ENCODE measurements at places on chromosomes 2 and 18.

DNA sequence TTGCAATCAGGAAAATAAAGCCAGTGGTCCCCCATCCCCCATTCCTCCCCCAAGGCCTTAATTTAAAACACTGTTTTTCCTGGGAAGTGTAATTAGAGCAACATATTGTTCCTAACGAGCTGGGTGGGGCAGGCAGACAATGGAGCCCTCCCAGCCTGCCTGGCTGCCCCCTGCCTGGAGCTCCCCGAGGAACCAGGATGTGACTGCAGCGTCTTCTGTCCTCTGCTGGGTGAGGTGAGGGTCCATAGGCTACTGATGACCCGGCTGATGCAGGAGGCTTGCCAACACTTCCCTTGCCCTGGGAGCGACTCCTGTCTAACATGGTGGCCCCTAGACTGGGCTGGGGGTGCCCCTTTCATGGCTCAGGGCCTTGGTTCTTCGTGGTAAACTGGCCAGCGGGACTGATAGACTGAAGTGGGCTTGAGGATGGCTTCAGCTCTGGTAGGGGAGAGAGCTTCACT, 152.4 kb downstream of the DYSF start:
- DNase-seq = no peak

GRCh38 chr2:230737300-230737699, 24.7 kb downstream of the CAB39 start:
- no peak for DNase-seq

GRCh38 chr18:25099895-25100294, 252.1 kb downstream of the ZNF521 start:
- DNase-seq = no peak

- no peak for DNase-seq
Measured at GRCh38 chr2:218028189-218028495, 25.3 kb upstream of the TNS1 start.

DNA sequence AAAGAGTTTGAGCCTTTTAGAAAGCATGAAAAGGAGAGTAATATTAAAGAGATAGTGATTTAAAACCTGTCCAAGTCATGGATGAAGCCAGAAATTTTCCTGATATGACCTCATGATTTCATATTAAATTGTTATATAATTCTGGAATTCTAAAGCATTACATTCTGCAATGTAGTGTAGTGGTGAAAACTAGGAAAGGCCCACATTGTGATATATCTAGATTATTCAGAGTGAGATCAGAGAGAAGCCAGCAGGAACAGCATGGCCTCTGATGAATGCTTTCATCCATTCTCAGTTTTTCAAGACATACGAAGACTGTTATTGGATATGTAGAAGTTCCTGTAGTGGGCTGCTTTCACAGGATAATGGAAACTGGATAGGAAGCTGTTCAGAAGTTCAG, 98.8 kb downstream of the LCLAT1 start:
- no peak for DNase-seq

DNA sequence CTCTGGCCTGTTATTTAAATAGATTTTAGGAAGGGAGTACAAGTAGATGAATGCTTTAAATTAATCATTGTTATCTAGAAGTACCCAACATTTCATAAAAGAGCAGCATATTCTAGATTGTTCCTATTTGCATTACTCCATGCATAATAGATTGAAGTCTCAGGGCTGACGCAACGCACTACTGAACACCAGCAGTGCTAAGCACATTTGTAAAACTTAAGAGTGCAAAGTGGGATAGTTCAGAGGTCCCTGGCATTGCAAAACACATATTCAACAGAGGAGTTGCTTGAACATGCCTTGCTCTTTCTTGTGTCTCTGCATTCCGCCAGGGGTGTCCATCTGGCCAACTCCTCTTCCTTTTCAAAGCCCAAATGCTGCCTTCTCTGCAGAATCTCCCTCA, 22.3 kb downstream of the CDKL4 start:
- DNase-seq = no peak

DNA sequence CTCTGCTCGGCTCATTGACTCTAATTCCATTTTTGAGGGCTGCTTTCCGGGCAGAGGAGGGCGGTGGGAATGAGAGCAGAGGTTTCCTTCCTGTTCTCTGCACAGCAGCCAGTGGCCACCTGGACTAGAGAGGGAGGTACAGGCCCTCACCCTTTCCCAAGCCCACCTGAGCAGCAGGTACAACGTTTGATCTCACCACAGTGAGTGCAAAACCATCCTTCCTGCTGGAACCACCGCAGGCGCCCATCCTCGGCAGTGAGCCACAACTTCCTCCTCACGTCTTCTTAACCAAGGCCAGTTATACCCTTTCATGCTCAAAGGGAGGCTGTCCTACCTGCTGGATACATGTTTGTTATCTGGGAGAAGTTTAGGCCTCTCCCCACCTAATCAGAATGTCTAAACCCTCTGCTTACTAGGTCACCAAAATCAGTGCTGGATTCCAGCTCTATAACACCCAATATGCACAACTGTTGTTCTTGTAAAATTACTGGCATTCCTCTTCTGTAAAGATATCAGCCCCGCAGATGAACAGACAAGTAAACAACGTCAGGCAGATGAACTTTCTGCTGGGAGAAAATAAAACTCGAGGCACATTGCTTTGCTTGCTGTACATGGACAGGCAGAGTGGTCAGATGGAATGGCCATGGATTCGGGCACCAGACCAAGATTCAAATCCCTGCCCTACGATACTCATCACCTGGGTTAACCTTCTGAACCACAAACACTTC, 191.4 kb downstream of the SH3RF3 start:
- no peak for DNase-seq

DNA sequence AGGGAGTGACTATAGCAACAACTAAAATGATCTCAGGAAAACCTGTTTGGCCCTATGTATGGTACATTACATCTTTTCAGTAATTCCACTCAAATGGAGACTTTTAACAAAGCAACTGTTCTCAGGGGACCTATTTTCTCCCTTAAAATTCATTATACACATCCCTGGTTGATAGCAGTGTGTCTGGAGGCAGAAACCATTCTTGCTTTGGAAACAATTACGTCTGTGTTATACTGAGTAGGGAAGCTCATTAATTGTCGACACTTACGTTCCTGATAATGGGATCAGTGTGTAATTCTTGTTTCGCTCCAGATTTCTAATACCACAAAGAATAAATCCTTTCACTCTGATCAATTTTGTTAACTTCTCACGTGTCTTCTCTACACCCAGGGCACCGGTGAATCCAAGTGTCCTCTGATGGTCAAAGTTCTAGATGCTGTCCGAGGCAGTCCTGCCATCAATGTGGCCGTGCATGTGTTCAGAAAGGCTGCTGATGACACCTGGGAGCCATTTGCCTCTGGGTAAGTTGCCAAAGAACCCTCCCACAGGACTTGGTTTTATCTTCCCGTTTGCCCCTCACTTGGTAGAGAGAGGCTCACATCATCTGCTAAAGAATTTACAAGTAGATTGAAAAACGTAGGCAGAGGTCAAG, 955 bp downstream of the TTR start:
- DNase-seq = no peak

DNA sequence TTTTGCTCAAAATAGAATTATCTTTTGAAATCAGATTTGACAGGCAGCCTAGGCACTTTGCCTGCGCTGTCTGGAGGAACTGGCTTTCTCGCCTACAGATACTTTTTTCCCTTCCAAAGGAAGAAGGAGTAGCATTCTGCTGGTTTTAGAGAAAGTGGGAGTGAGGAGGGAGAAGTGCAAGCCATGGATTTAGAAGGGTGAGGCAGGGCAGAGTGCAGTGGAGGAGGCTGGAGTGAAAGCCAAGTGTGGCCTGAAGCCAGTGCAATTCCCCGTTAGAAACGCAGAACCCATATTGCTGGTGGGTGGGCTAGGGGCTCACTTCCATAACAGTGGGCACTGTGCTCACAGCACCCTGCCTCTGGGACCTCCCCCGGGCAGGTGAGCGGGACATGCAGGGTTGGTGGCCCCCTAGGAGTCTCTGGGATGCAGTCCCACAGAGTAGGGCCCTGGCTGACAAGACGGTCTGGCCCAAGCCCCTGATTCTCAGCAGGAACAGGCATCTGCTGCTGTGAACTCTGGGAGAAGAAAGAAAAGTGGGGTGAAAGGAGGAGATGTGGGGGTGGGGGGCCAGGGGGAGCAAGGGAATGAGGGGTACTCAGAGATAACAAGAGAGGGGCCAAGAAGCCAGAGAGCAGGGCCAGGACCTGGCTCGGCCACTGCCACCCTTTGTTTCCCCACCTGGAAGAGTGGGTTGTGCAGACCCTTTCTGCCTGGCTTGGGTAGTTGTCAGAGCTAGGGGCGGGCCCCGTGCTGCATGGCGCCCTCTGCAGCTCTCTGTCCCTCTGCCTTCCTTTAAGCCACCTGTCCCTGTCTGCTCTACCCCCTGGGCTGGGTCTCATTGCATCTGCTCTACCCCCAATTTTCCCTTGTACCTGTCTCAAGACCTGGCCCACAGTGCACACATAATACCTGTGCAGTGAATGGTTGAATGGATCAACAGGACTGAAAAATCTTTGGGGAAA, 273.5 kb upstream of the HS6ST1 start:
- no peak for DNase-seq

DNA sequence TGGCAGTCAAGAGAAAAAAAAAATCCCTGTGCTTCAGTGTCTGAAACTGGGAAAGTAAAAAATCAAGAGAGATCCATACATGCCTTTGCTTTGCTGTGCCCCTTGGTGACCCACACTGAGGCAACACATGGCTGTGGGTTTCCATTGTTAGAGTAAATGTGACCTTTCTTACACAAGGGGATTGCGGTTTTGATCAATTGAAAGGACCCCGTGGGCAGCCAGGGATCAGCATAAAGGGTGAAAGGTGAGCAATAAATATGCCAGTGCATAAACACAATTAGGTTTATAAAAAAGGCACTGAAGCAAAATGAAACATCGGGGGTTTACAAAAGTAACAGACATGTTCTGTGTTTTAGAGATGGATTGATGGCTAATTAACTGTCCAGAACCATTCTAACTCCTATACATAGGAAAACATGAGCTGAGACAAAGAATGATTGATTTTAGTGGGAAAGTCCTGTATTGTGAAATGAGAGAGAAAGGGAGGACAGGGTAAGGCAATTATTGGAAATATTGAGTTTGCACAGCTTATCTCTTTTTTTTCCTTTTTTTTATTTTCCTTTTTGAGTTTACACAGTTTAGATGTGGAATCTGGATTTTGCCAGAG, 40.7 kb upstream of the BBS5 start:
- no peak for DNase-seq

GRCh38 chr2:164008752-164009151, 272.9 kb upstream of the FIGN start:
- no peak for DNase-seq

DNA sequence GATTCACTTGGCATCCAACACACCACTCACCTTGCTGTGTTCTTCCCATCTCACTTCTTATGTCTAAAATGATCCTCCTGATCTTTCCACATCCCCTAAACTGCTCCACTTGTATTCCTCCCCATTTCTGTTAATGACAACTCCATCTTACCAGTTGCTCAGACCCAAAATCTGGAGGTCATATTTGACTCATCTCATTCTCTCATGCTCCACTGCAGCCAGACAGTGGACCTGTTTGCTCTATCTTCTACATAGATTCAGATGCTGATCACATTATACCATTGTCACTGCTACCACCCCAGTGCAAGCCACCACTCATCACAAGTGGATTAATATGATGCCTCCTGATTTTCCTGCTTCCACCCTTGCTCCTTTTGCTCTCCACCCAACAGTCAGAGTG, 7.9 kb upstream of the NABP1 start:
- DNase-seq = no peak

GRCh38 chr2:123451542-123451941, 573.5 kb upstream of the CNTNAP5 start:
- no peak for DNase-seq

DNA sequence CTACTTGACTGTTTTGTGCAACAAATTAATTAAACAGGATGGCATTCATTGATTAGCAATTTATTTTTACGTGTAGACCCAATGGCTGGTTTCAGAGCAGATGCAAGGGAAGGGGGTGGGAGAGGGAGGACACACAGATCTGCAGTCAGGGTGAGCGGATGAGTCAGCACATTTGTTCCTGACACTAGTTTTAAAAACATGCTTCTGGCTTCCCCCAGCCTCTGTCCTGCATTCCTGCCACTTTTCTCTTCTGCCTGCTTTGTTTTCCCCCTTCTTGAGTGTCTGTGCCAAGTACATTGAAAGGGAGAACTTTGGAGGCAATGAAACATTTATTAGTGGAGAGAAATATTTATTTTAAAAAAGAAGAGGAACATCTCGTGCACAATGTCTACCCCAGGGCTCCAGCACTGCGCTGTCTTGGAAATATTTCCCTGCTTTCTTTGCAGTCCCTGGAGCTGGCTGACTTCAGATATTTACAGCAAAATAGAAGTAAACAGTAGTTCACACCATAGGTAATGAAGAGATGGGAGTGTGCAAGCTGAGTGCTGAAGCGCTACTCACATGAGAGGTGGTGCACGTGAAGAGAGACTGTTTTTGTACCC, 52.2 kb downstream of the NRP2 start:
- DNase-seq = no peak

GRCh38 chr18:8786483-8787370, 81.4 kb downstream of the MTCL1 start:
- no peak for DNase-seq

DNA sequence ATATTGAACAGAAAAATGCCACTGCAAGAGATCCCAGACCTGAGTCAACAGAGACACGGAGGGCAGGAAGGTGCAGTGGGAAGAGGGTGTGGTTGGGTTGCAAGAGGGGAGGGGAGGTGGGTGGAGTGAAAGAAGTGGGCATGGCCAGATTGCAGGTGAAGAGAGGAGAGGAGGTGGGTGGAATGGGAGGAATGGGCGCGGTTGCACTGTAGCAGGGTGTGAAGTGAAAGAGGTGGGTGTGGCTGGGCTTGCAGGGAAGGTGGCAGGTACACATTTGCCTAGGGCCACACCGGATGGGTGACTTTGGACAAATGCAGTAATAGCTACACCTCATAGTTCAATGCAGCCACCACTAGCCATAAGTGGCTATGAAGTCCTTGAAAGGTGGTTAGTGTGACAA, 71.1 kb downstream of the DOCK10 start:
- no peak for DNase-seq

DNA sequence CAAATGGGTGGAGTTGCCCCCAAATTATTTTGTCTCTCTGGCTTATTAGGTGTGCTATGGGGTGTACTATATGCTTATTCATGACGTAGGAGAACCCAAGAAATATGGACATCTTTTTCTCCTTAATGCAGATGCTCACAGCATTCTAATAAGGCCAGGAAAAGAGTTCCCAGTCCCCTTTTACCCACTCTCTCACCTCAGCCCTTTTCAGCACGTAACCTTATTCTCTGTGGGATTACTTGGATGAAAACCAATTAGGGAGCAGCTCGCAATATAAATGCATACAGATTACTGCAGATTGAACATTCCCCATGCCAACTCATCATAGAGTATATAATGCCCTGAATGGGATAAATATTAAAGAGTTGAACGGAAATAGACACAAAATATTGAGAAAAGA, 891.2 kb upstream of the POU3F3 start:
- DNase-seq = no peak
